T-helper 2 cell (primary cell): ENCODE measurements at places on chromosomes 4 and X.

- no peak for DNase-seq
These were observed 24.0 kb upstream of the IQSEC2 start for GRCh38 chrX:53305219-53305995.

DNA sequence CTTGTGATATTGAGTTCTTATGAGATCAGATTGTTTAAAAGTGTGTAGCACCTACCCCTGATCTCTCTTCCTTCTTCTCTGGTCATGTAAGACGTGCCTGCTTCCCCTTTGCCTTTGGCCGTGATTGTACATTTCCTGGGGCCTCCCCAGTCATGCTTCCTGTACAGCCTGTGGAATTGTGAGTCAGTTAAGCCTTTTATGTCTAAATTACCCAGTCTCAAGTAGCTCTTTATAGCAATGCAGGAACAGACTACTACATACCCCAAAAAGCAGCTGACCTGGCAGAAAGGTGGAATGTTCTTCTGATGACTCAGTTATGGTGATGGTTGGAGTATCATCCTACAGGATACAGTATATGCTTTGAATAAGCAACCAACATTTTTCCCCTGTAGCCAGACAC, 11.4 kb upstream of the MCUB start:
- no peak for DNase-seq

- no peak for DNase-seq
These were observed 997 bp downstream of the NKX1-1 start for GRCh38 chr4:1405254-1405635.

- DNase-seq: no peak
These were observed 1.9 kb downstream of the DCHS2 start for GRCh38 chr4:154489558-154490233.

- no peak for DNase-seq
These were observed 38.9 kb upstream of the C4orf50 start for GRCh38 chr4:6056976-6057766.

DNA sequence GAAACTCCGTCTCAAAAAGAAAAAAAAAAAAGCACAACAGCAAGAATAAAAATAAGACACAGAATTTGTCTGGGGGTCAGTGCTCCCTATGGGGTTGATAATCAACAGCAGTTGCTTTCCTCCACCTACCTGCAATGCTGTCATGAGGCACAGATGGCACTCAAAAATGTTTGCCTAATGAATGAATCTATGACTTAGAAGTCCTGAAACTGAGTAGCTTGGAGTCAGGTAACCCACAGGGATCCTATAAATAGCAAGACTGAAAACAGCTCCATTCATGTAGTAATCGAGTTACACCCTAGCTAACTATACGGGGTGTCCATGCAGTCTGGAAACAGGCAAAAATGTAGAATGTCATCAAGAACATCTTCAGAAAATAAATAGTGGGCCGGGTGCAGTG, 19.8 kb upstream of the DDX3X start:
- no peak for DNase-seq

- DNase-seq: no peak
These were observed 780.6 kb downstream of the FAM133A start for GRCh38 chrX:94454606-94455005.

- DNase-seq: no peak
These were observed 25.5 kb downstream of the MMAA start for GRCh38 chr4:145644699-145645098.

GRCh38 chr4:102500696-102501446, at the start of gene NFKB1:
TSS of gene NFKB1 (plus strand) at chr4:102501359. CDS start at chr4:102525519, 24,160 bp downstream.
- DNase-seq: peak; percentile 76

DNA sequence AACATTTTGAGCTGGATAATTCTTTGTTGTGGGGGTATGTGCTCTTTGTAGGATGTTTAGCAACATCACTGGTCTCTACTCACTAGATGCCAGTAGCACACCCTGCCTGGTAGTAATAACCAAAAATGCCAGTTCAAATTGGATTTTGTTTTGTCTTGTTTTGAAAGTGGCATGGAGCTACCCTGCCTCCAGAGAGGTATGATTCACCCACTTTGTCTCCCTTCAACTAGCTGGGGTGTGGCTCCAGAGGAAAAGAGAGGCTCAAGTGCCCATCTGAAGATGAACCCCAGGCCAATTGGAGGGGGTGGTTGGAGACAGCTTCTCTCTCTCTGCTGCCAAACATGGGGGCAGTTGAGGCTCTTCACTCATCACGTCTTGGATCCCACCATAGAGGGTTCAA, 34.5 kb downstream of the NIPAL1 start:
- DNase-seq: no peak

- no peak for DNase-seq
These were observed 57.5 kb upstream of the PARM1 start for GRCh38 chr4:74875451-74875850.

- no peak for DNase-seq
These were observed 290.3 kb downstream of the LDB2 start for GRCh38 chr4:16608123-16608522.
